H9 (cell line): ENCODE measurements at places on chromosomes 2 and 18.

GRCh38 chr2:103169861-103170260, 408.0 kb downstream of the TMEM182 start:
- no peak for DNase-seq
- H3K4me1 ChIP-seq = no peaks in the 10 kb centered on the region
- no peak overlapping the region for H3K27ac ChIP-seq
- H3K36me3 ChIP-seq = peaks cover 5% of the 10 kb centered on the region; the same call in 1 of the 2 replicates
- H3K4me3 ChIP-seq = no peak overlapping the region

DNA sequence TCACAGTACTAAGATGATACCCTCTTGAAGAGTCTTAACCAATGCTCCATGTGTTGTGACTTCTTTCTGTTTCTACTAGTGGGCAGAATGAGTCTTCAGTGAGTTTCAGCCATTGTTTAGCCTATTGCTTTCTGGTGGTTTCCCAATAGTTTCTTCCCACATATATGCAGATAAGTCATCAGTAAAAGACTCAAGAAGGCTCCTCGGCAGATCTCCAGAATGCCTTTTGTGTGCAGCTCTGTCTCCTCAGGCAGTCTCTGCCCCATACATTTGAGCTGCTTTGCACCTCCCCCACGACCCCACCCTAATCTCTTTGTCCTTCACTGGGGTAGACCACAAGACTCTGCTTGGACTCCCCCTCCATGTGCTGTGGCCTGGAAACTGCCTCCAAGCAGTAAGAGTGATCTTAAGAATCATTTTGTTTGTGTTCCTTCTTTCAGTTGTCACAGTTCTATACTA, 71.6 kb upstream of the CHRNA1 start:
- no peak for DNase-seq
- peaks cover 7% of the 10 kb centered on the region; the same call in 2 of the 3 replicates for H3K36me3 ChIP-seq

- H3K4me3 ChIP-seq = no peak overlapping the region
- H3K27ac ChIP-seq = no peak overlapping the region
- H3K4me1 ChIP-seq = no peaks in the 10 kb centered on the region
- no peaks in the 10 kb centered on the region for H3K27me3 ChIP-seq
- peaks cover 4% of the 10 kb centered on the region; the same call in 1 of the 2 replicates for H3K36me3 ChIP-seq
Measured at GRCh38 chr2:171652416-171652785, 34.9 kb upstream of the DYNC1I2 start.

DNA sequence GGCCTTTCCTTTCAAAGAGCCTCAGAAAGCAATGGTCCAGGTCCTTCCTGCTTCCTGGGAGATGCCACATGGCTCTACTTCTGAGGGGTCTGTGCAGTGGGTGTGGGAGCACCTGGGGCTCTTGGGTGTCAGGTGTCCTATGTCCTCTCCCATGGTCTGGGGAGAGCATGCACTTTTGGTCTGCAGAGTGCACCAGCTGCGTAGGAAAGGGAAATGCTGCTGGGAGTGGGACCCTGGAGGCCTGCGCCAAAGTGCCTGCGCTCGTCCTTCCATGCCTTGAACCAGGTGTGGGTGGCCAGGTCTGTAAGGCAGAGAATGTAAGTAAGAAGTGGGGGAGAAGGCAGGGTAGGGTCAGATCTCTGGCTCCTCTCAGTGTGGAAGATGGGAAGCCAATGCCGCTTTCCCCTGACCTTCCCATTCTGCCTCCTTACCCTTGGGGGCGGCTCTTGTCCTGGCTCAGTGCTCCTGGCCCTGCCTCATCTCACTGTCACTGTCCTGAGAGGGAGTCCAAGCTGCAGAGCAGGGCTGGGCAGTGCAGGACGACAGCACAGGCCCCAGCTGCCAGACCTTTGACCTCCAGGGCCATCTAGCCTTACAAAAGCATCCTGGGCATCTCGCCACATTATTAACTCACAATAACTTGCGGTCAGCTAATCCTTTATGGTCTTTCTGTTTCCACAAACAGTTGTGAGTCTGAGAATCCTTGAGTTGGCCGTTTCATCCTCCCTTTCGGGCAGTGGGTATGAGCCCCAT, 6.6 kb upstream of the PROM2 start:
- H3K27me3 ChIP-seq = no peaks in the 10 kb centered on the region
- H3K27ac ChIP-seq = no peak overlapping the region
- H3K4me1 ChIP-seq = no peaks in the 10 kb centered on the region
- no peaks in the 10 kb centered on the region for H3K36me3 ChIP-seq

DNA sequence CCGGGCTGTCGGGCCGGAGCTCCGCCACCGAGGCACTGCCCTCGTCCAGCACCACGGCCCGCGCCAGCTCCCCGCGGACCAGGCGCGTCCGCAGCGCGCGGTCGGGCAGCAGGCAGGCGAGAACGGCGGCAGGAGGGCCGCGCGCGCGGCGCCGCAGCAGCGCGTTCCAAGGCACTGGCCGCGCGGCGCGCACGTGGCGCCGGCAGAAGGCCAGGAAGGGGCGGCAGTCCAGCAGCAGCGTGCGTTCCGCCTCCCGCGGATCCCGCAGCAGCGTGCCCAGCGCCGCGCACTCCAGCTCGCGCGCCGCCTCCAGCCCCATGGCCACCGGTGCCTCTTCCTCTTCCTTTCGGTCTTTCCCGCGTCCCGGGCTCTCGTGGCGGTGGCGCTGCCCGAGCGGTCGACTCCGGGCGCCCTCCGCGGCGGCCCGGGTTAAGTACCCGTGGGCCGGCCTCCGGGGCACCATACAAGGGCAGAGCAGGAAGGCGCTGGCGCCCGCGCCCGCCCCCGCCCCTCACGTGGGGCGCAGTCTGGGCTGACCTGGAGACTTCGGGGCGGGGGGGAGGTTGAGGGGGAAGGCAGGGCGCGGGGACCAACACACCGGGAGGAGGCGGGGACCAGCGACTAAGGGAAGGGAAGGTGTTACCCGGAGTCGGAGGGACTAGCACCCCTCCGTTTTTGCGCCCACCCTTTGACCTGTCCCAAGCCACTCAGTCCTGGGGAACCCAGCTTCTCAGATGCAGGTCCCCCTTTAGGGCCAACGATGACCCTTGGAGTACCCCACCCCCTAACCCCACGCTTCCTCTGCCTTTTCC, at the start of gene DUSP2:
DUSP2 (minus strand) TSS at position 405 of the 812 bp plus-strand sequence; CDS start at position 319, 86 bp downstream.
- no peaks in the 10 kb centered on the region; the same call in 1 of the 2 replicates for H3K4me1 ChIP-seq
- no peaks in the 10 kb centered on the region; the same call in 1 of the 2 replicates for H3K27me3 ChIP-seq
- H3K27ac ChIP-seq = no peak within 1 kb of the TSS
- DNase-seq = peak; percentile 72

GRCh38 chr18:10047237-10047636, 133.4 kb downstream of the VAPA start:
- no peak overlapping the region for H3K4me3 ChIP-seq
- no peaks in the 10 kb centered on the region for H3K4me1 ChIP-seq
- no peak for DNase-seq

GRCh38 chr2:6764968-6765723, 100.6 kb downstream of the CMPK2 start:
- no peaks in the 10 kb centered on the region for H3K27me3 ChIP-seq
- peaks cover 8% of the 10 kb centered on the region; the same call in 1 of the 2 replicates for H3K4me1 ChIP-seq
- no peaks in the 10 kb centered on the region for H3K36me3 ChIP-seq
- peak; percentile 51 for DNase-seq
- H3K27ac ChIP-seq = no peak overlapping the region

GRCh38 chr2:224976629-224977525, 65.4 kb downstream of the DOCK10 start:
- H3K4me3 ChIP-seq = no peak overlapping the region
- H3K4me1 ChIP-seq = no peaks in the 10 kb centered on the region
- no peaks in the 10 kb centered on the region for H3K27me3 ChIP-seq
- H3K36me3 ChIP-seq = no peaks in the 10 kb centered on the region

GRCh38 chr2:221554769-221555493, 17.2 kb downstream of the EPHA4 start:
- no peaks in the 10 kb centered on the region for H3K27me3 ChIP-seq
- H3K4me1 ChIP-seq = peaks cover 7% of the 10 kb centered on the region; the same call in 1 of the 2 replicates
- H3K36me3 ChIP-seq = no peaks in the 10 kb centered on the region
- H3K4me3 ChIP-seq = peak overlapping the region; percentile 54
- DNase-seq = peak; percentile 53
- H3K27ac ChIP-seq = no peak overlapping the region
